ENCODE measurements at places on chromosomes 5 and 9.
A peak's percentile ranks its signal among the peaks of the same experiment; 100 is the strongest.

DNA sequence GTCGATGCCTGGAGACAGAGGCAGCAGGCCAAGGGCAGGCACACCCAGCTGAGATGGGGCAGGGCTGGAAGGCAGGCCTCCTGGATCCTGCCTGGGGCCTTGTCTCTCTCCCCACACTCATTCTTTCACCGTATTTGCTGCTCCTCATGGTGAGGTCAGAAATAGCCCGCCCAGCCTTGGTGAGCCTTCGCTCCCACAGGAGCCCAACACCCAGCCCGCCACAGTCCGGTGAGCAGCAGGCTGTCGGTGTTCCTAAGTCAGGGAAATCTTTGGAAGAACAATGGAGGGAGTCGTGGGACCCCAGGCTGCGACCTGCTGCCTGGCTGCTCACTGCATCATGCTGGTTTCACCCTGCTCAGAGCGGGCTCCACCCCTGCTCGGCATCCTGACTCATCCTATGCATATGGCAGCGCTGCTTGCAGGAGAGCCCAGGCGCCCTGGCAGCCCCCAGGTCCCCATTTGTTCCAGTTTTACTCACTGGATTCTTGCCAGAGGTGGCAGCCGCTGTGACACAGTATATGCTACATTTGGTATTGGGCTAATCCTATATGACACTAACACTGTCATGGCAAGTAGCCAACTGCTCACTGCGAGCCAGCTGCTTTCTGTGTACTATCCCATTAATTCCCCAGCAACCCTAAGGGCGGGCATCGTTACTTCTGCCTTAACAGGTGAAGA lies 53.2 kb upstream of the NCS1 start:
- DNase-seq, result peak; percentile 33

DNA sequence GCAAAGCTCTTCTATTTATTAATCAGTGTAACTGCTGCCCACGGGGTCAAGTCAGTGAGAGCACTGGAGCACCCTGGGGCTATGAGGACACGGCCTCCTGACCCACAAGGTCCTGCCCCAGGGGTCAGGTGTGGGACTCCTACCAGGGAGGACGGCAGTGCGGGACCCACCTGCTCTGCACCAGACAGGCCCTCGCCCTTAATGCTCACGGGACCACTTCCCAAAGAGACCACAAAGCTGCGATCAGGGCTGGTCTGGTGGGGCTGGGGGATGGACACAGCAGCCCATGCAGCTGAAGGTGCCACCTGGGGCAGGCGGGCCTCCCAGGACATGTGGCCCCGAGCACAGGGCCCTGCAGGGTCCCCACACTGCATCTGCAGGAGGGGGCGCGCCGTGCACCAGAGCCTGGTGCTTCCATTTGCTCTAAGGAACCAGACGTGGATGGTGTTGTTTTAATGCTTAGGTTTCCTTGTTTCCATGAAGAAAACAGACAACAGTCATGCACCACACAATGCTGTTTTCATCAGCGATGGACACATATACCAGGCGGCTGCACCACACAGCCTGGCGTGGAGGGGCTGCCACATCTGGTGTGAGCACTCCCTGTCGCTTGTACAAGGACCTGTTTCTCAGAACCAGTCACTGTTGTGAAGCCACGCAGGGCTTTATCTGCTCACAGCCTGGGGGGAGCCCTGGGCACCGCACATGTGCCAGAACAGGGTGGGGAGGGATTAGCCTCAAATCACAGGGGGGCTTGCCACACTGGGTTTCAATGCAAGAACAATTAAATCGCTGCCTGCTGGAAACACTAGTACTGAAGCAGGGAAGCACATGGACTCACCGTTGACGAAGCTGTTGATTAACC lies 22.6 kb downstream of the CLPTM1L start:
- DNase-seq, result no peak

DNA sequence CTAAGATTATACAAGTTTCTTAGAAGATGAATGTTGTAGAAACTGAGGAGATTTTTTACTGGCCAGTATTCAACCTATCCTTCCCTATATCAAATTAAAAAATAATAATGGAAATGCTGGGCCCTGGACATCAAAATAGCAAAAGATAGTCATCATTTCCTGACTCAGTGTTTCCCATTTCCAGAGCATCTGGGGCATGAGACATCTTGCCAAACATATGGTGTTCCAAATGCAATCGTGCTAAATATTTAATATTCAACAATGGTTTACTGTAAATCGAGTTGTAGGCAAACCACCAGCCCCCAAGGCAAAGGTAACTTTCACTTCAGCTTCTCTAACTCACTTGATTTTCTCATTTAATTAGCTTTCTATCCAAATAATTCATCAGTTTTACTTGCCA lies 152.9 kb downstream of the FRMD3 start:
- DNase-seq, result peak; percentile 20

DNA sequence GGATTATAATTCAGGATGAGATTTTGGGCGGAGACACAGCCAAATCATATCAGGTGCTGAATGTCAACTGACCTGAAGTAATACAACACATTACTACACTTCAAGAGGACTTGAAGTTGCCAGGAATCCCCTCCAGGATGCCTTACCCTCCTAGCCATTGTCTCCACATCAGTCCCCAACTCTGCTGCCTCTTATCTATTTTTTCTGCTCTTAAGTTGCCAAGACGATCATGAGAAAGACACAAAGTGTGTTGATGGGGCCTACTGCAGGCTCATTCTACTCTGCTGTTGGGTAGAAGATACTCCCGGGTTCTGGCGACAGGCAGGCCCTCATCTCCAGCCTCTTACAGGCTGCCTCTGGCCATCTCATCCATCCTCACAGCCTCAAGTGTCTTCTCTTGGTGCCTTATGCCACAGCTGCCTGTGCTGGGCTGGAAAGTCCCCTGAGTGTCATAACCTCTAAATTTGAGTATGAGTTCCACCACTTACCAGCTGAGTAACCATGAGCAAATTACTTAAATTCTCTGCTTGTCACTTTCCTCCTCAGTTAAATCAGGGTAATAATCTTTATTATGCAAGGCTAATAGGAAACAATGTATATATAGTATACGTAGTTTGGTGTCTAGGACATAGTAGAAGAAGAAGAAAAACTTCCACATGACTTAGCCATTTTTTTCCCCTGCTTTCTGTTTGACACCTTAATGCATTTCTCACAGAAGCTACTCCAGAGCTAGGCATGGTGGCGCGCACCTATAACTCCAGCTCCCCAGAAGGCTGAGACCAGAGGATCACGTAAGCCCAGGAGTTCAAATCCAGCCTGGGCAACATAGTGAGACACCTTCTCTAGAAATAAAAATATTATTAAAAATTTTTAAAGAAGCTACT lies 73.0 kb upstream of the SNX2 start:
- DNase-seq, result no peak

DNA sequence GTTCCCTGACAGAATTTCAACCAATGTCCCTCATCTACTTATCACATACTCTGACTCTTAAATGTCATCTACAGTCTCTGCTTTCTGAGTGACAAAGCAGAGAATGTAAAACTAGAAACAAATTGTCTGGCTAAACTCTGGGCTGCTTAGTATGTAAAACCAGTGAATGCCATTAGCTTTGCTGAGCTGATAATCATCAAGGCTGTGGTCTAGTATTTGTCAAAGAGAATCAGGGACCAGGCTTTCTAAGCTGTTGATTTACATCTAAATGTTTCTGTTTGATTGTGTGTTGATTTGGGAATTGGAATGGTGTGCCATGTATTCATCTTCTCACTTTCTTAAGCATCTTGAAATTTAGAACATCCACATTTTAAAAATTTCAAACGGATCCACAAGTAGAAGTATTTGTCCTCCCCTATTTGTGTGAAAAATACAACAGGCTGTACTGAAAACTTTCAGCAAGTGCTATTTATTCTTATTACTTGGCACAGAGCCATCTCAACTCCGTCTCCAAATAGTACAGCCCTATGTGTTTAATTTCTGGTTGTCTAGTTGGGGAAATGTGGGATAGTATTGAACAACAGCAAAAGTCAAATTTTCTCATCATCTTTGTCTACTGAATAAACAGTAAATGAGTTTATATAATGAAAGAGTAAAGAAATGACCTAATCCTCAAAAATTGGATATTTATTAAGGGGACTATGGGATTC lies 251.5 kb downstream of the KCTD16 start:
- no peak for DNase-seq

DNA sequence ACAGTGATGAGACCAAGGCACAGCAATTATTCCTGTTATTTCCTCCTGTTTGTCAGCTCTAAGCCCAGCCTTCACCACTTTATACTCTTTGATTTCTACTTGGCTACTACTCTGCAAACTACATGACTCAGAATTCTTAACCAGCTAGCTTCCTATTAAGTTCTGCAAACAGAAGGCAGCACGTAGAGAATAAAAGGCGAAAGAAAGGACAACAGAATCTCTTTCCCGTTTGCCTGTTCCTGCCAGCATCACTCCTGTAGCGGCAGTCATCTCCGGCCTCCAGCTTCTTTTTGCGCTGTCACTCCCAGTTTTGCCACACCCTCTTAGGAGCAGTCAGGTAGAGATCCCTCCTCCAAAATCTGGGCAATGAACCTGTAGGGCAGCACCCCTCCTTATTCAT lies 29.9 kb downstream of the DPYSL3 start:
- peak; percentile 52 for DNase-seq

DNA sequence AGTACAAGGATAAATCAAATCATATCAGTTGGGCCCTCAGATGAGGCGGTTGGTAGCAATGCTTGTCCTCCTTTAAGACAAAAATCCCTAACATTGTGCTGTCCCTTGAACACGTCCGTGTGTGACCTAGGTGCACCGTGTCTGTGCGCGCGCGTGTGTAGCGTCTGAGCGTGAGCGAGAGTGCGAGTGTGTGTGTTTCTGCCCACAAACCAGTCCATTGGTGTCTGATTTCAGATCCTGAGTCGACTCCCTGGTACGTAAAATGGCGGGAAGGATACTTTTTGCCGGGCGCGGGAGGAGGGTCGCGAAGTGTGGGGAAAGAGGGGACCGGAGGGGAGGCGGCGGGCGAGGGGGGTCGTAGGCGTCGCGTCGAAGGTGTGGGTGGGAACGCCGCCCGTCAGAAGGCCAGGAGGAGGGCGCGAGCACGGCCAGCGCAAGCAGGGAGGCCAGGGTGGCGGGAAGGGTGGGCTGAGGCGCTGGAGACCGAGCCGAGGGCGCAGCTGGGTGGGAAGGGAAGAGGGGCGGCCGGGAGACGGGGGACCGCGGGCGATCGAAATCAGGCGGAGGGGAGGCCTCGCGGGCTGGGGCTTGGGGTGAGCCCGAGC lies 8.9 kb downstream of the OTP start:
- DNase-seq, result no peak

- no peak for DNase-seq
These were observed 218.2 kb downstream of the GADD45G start for GRCh38 chr9:89822996-89823395.

DNA sequence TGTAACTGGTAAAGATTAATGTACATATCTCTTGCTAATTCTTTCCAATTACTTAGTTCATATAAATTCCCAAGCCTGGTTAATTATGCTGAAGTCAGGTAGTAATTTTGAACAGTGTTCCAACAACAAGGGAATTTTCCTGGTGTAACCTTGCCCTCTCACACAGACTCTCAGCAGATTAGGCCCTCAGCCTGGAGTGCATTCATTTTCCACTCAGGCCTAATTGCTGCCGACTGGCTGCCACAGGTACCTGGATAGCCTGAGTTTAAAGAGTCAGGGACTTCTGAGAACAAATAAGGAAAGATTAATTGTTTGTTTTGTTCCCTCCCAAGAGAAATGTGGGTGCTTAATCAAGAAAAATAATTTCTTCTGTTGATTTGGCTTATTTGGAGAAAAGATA lies 71.4 kb downstream of the PPIC start:
- DNase-seq, result no peak

DNA sequence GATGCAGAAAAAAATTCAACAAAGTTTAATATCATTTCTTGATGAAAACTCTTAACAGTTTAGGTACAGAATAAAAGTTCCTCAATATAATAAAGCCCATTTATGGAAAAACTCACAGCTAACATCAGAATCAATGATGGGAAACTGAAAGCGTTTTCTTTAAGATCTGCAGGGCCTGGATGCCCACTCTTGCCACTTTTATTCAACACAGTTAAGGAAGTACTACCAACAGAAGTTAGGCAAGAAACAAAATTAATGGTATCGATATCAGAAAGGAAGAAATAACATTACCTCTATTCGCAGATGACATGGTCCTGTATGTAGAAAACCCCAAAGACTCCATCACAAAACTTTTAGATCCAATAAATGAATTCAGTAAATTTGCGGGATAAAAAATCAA lies 542.4 kb upstream of the RGMB start:
- DNase-seq, result no peak

GRCh38 chr5:76104027-76104426 lies 20.8 kb downstream of the SV2C start:
- DNase-seq, result no peak

- DNase-seq, result peak; percentile 30
These were observed 138.9 kb downstream of the C9orf50 start for GRCh38 chr9:129481810-129482511.

DNA sequence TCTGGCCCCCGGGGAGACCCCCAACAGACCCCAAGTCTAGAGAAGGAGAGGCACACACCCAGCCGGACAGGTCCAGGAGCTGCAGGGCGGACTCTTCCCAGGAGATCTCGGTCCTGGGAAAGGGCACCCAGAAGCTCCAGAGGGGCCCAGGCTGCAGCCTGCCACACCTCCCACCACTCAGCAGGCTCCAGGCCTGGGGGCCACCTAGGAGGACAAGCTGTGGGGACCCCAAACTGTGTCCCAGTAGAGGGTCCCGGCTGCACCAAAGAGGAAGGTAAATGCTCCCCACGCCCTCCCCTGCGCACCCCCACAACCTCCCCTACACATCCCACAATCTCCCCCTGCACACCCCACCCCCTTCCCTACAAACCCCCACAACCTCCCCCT lies 48.5 kb downstream of the PLEKHG4B start:
- no peak for DNase-seq

GRCh38 chr5:150000990-150001659 lies 586 bp downstream of the HMGXB3 start:
- DNase-seq, result peak; percentile 55

DNA sequence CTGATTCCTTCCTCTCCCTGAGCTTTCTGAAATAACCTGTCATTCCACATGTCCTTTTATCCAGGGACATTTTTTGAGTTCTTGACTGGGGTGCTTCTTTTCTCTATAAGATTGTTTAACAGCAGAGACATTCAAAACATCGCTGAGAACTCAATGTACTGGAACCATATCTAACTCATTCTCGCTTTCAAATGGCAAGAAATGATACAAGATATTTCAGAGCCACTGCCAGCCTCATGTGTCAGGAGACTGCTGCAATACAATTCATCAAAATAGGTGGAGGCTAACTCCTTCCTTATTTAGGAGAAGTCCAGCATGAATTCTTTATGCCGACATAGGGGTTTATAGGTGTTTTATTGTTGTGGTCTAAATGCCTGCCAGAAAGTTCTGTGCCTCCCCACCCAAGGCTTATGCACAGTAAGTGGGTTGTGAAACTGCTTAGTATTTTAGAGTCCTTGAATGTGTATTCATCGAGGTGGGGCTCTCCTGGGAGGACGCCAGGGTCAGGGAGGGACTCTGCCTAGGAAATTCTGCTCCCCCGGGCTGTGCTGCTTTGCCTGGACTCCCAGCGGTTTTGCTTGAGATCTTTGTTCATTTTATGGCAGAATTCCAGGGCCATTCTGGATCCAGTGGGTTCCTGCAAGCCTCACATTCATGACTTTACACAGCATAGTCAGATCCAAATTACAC lies 53.9 kb downstream of the ZNF474 start:
- peak; percentile 63 for DNase-seq
